ENCODE measurements at places on chromosomes 6 and 20.
A peak's percentile ranks its signal among the peaks of the same experiment; 100 is the strongest.

GRCh38 chr6:75235271-75235670 is 8.3 kb downstream of the COX7A2 start:
- DNase-seq = no peak

DNA sequence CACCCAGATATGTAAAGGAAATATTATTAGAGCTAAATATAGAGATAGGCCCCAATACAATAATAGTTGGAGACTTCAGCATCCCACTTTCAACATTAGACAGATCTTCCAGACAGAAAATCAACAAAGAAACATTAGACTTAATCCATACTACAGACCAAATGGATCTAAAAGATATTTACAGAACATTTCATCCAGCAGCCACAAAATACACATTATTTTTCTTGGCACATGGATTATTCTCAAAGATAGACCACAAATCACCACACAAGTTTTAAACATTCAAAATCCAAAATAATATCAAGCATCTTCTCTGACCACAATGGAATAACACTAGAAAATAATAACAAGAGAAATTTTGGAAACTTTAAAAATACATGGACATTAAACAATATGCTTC is 1159.1 kb upstream of the CITED2 start:
- DNase-seq = no peak

DNA sequence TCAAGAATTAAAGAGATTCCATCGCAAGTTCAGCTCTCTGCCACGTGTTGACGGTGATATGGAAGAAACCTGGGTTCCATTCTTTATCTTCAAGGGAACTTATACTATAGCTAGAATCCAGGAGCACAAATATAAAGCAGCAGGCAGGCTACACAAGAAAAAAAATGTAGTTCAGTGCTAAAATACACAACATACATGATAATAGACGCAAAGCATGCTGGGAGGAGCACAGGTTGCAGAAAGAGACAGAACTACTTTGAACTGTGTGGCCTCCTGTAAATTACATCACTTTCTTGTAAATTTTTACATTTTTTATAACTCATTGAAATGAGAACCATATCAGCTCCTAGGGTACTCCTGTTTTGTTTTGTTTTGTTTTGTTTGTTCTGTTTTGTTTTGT is 53.8 kb upstream of the RBM24 start:
- no peak for DNase-seq

GRCh38 chr20:39631557-39631956 is 669.4 kb downstream of the DHX35 start:
- no peak for DNase-seq

DNA sequence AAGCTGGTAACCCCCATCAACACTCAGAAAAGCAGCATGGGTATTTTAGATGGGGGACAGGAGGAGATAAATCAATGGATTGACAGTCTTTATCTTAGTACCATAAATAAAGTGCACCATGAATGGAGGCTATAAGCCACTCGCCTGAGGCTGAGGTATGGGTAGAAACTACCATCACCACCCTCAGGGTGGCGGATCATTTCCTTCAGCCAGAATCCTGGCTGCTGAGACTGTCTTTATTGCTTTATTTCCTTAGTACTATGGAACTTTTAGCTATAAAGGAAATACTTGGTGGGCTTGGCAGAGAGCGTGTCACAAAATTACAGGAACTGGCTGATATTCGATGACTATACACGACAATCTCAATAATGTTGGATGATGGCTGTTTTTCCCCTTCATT is 52.2 kb downstream of the STK38 start:
- DNase-seq = no peak

DNA sequence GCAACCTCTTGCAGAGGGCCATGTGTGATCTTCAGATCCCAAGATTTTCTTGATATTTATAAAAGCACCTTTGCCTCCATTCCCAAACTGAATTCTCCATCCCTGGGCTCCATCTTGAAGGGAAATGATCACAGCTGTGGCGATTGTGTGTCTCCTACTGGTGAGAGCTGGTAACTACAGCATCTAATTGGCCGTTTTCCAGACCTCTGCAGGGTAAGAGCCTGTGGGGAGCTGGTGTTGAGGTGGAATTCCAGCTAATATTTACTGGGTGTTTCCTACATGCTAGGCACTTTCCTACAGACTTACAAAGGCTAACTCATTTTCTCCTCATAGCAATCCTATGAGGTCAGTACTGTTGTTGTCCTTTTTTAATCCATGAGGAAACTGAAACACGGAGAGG is 59.2 kb upstream of the FNDC1 start:
- no peak for DNase-seq

DNA sequence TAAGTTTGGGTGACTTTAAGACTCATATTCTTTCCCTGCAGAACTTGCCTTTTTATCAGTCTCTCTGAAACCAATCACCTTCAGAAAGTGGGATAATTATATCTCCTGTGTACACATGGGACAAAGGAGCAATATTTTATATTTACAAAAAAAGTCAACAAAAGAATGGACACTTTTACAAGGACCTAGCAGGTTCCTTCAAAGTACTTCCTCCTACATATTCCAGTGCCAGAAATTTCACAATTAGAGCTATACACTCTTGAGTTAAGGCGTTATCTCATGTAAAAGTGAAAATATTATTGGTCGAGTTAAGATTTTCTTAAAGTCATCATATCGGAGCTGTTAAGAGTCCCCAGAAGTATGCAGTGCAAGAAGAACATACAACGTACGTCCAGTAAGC is 98.9 kb upstream of the MAFB start:
- no peak for DNase-seq

- peak; percentile 5 for DNase-seq
Observed at GRCh38 chr6:51139950-51140385, 321.3 kb downstream of the TFAP2B start.

DNA sequence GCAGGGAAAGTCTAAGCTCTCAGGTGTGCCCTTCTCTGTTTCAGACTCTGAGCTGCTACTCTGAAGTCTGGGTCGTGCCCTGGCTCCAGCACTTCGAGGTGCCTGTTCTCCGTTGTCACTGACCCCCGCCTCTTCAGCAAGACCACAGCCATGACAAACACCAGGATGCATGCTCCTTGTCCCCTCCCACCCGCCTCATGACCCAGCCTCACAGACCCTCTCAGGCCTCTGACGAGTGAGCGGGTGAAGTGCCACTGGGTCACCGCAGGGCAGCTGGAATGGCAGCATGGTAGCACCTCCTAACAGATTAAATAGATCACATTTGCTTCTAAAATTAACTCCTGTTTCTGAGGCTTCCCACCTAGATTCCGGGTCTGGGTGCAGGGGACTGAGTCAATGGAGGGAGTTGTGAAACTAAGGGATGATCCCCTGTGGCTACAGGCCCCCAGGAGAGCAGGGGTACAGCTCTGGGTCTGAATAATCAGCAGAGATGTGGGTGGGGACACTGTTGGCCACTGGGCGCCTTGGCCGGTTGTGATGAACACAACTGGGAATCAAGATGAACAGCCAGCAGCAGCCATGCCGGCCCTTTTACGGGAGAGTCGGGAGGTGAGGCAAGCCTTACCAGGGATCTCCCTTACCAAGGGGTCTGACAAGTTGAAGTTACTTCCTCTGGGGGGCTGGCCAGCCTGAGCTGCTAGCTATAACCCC is 10.7 kb downstream of the CST7 start:
- no peak for DNase-seq

- DNase-seq = no peak
Observed at GRCh38 chr6:24919056-24919892, 16.5 kb downstream of the RIPOR2 start.

DNA sequence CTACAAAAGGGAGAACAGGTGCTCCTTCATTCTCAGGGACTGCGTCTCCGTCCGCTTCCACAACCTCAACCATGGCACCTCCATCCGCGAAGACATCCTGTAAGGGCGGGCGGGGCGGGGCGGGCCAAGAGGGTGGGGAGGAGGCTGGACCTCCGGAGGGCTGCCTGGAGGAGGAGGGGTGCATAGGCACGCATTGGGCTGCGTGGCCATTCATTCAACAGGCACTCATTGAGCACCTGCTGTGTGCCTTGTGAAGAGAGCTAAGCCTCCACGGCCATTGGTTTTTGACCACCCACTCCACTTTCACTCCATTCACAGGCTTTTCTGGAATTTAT is 435 bp downstream of the ZSWIM3 start:
- DNase-seq = no peak

- no peak for DNase-seq
Observed at GRCh38 chr6:41343641-41344187, 8.3 kb downstream of the NCR2 start.

- DNase-seq = no peak
Observed at GRCh38 chr20:4375881-4376280, 345.8 kb upstream of the PRND start.

DNA sequence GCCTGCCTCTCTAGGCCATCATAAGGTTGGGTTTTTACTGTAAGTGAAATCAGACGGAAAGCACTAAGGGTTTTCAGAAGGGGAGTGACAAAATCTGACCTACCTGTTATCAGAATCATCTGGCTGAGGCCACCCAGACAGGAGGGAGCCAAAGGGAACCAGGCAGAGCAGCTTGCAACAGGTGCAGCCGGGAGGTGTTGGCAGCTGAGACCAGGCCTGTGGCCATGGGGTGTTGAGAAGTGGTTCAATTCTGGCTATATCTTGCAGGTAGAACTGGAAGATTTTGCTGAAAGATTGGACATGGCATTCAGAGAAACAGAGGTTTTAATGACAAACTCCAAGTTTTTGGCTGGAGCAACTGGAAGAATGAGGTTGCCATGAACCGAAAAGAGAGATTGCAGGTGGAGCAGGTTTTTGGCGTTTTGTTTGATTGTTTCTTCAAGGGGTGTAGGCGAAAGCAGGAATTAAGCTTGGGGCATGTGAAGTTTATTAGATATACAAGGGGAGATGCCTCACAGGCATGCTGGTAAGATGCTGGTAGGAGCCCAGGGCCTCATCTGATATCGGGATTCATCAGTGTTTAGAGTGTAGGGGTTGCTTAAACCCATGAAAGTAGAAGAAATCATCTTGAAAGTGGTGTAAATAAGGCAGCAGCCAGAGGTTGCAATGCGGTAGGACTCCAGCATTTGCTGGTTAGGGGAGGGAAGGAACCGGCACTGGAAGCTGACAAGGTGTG is 35.1 kb upstream of the MAP3K4 start:
- DNase-seq = no peak

DNA sequence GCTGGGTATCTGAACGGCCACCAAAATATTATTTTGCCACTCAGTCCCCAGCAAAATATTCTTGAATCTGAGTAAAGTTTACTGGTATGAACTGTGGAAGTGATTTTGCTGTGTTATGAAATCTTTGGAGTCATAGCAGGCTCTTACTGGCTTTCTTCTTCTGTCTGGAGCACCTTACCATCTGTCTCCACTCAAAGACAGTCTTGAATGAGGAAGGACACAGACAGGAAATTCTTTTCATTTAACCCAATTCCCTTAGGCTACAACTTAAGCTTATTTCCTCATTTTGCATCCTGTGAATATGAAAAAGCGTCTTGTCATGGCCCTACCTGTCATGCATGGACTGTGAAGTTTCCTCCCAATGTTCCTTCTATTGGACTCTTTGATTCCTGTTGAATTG is 24.7 kb downstream of the FNDC1 start:
- DNase-seq = peak; percentile 12

- peak; percentile 57 for DNase-seq
Observed at GRCh38 chr6:32967151-32968091, 973 bp upstream of the BRD2 start.

GRCh38 chr6:119360262-119360915 is 10.8 kb upstream of the MAN1A1 start:
- no peak for DNase-seq

- no peak for DNase-seq
Observed at GRCh38 chr20:40491009-40491590, 197.9 kb downstream of the MAFB start.

DNA sequence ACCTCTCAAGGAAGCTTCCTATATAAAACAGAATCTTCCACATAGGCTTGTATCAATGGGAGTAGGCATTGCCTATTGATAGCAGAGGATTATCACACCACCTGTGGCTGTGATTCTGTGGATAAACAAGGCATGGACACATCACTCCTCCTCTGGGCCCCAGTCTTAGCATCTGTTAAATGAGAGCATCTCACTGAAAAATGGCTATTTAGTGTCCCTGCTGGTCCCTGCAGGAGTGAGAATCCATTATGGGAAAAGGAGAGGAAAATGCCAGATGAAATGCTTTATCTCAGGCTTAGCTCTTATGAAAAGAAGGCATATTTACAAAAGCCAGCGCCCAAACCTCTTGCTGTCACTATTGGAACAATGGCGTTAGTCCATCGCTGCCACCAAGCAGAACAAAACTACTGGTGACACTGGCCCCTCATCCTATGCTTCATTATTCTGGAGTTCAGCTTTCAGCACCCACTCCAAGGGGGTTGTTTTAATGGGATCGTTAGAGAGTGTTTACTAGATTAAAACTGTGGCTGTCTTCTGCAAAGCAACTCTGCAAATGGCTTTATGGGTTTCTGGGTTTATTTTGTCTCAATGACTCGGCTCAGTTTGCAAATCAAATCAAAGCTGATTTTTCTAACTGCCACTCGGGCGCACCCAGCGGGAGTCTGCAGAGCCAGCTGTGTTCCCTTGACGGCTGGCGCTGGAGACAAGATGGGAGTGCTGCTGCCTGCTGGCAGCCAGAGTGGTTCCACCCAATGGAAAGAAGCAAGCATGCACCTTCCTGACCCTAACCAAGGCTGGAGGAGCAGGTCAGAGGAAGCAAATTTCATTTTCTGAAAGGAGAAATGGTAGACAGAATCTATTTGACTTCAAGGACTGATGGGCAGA is 658.8 kb upstream of the CHD6 start:
- DNase-seq = no peak

DNA sequence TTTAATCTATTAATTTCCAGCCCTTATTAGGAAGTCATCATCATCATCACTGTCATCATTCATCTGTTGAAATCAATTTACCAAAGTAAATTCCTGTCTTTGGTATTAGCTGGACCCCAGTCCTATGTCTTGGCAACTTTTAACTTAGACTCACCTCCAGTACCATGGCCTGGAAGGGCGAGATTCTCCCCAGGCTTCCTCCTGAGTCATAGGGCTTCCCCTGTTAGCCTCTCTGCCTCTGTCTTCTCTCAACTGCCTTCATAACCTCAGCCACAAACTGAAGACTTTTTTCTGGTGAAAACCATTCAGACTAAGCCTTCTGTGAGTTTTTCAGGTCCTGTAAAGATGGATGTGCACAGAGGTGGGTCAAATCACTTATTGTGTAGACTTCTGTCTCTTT is 95.0 kb downstream of the NKAIN2 start:
- no peak for DNase-seq

- DNase-seq = no peak
Observed at GRCh38 chr6:69827276-69827893, 30.6 kb upstream of the LMBRD1 start.

DNA sequence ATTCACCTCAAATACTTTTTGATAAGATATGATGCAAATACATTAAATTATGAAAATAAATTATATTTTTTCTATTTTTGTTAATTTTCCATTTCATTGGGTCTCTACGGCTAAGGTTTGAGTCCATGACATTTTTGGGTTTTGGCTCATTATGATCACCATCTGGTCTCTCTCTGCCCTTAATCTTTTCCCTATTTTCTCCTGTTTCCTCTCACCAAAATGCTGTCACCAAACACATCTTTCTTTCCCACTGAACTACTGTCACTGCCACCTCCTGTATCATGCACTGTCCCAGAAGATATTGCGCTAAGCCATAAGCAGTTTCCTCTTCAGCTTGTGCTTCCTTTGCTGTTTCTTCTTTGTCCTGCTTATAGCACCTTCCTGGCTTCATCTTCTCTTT is 42.0 kb upstream of the OGFRL1 start:
- no peak for DNase-seq

Data from hematopoietic multipotent progenitor cell (in vitro differentiated cells).